ENCODE measurements at places on chromosomes 6 and 20.

DNA sequence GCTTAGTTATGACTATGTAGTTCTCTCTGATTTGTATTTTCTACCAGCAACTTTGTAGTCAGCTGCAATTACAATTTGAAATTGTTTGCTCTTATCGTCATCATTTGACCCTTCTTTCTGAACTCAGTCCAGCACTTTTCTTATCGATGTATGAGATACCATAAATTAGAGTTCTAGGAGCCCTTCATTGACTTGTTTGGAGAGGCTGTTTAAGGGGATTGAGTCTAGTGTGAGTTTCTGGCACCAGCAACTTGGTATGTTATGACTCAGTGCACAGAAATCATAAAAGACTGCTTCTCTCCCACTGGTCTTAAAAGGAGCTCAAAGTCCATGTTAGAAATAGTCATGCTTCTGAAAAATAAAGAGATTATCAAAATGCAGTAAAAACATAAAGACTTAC, 190.3 kb downstream of the TENT5A start:
- DNase-seq: peak; percentile 73

DNA sequence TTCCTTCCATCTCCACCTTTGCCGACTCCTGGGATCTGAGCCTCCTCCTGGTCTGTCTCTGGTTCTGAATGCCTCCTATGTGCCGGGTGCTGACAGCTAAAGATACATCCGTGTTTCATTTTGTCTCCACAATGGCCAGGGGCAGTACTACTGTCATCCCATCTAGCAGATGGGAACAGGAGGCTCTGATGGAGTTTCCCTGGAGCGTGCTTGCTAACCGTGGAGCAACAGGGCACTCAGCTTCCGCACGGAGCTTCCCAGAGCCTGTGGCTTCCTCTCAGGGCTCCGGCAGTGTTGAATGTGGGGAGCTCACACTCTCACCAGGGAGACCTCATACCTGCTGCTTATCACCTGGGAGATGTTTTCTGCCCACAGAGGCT, 11.9 kb upstream of the NPBWR2 start:
- no peak for DNase-seq

DNA sequence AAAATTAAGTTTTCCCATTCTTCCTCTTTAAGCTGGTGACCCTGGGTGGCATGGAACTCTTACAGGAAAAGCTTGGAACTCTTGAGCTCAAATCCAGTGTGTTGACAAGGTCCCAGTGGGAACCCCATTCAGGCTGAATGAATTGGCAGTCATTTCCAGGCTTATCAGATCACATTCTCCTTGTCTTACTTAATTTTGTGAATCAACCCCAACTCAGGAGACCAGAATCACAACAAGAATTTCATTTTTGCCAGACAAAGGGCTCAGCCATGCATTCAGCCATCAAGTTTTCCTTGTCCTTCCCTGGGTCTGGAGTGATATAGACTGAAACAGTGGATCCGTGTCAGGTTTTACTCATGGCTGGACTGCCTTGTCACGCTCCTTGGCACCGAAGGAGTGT, 92.1 kb upstream of the EEF1E1 start:
- DNase-seq: peak; percentile 6

DNA sequence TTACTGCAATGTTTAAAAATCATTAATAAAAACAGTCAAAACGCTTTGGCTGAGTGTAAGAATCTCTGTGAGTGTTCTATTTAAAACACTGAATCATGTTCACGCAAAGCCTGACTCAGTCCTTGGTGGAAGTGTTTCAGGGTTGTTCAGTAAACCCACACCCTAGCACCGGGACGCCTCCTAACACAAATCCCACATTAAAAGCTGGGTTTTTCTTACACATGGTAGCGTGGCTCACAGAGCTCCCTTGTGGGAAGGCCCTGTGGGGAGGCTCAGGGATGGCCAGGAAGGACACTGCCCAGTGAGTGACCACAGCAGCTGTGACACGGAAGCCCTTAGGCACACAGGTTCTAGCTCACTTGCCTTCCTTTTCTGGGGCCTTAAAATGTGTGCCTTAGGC, 80.2 kb downstream of the GMPR start:
- DNase-seq: peak; percentile 48

- peak; percentile 21 for DNase-seq
These were observed 10.9 kb downstream of the GOPC start for GRCh38 chr6:117591405-117591804.

DNA sequence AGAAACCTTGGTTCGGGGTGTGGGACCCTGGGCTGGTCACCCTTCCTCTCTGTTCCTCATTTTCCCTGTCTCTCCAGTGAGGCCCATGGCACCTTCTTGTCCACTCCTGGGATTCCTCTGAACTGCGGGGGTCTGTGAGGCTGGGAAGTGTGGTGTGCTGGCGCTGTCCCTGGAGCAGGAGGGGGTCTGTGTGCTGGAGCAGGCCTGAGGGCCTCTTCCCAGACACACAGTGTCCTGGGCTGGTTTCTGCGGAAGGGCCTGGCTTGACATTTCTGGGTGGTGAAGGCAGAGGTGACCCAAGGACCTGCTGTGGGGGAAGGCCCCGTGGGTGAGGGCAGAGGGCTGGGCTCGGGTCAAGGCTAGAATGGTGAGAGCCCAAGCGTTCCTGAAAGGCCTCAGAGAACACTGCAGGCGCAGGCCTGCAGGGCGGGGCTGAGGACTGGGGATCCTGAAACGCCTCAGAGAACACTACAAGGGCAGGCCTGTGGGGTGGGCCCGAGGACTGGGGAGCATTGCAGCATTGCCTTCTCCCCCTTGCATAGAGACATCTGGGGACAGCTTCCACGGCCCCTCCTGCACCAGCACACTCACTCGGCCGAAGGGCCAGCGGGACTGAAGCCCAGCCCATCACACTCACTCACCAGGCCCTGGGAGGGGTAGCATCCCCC, 10.6 kb upstream of the BAK1 start:
- no peak for DNase-seq

DNA sequence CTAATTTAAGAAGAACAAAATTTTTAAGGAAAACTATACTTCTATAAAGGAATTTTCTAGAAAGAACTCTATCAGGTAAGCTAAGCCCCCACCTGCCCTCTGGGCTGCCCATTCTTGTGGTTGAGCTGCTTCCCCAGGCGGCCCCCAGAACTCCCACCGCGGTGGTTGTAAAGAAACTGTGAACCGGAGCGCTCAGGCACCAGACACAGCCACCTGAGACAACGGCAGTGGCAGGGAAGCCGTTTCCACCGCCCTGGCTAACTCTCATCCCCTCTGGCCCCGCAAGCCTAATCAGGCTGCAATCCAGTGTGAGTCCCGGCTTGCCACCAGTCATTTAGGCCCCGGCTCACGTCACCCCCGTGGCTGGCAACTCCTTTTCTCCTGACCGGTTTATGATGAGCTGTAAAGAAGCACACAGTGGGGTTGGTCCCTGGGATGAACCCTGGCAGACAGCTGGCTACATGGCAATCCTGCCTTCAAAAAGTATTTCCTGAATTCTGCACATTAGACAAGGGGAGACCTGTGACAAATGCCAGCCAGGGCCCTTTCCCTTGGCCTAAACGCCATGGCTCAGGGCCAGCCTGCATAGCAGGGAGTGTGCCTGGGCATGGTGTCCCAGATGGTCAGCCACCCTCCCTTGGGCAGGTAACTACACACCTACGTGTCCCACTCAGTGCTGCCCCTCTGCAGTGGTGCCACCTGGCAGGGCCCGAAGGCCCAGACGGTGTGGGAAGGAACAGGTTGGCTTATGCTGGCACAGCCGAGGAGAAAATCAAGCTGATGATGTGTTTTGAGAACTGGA, 63.8 kb upstream of the GPR31 start:
- DNase-seq: no peak

DNA sequence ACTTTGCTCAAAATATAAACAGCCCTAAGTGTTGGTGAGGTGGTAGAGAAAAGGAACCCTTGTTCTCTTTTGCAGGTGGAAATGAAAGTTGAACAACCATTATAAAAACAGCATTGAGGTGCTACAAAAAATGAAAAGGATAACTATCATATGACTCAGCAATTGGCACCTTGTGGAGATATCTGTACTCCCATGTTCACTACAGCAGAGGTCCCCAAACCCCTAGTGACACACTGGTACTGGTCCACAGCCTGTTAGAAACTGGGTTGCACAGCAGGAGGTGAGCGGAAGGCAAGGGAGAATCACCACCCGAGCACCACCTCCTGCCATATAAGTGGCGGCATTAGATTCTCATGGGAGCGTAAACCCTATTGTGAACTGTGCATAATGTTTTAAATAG, 267.4 kb upstream of the THEMIS start:
- DNase-seq: no peak

GRCh38 chr6:12962987-12963386, 246.4 kb downstream of the PHACTR1 start:
- DNase-seq: peak; percentile 63

DNA sequence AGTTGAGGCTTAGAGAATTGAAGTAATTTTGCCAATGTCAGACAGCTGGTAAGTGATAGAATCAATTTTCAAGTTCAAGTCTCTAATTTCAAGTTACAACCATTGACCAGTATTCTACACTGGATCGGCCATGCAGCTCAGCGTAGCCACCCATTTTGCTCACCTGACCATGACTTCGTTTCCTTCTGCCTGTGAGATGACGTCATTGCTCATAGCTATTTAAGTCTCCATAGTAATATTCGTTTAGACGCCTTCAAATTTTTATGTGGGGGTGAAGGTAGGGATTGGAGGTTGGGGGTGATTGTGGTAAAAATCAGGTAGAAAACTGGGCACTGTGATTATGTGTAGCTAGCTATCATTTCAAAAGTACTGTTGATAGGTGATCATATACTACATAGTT, 5.6 kb upstream of the HTR1B start:
- DNase-seq: no peak

GRCh38 chr20:59386809-59387208, 86.4 kb downstream of the EDN3 start:
- no peak for DNase-seq

DNA sequence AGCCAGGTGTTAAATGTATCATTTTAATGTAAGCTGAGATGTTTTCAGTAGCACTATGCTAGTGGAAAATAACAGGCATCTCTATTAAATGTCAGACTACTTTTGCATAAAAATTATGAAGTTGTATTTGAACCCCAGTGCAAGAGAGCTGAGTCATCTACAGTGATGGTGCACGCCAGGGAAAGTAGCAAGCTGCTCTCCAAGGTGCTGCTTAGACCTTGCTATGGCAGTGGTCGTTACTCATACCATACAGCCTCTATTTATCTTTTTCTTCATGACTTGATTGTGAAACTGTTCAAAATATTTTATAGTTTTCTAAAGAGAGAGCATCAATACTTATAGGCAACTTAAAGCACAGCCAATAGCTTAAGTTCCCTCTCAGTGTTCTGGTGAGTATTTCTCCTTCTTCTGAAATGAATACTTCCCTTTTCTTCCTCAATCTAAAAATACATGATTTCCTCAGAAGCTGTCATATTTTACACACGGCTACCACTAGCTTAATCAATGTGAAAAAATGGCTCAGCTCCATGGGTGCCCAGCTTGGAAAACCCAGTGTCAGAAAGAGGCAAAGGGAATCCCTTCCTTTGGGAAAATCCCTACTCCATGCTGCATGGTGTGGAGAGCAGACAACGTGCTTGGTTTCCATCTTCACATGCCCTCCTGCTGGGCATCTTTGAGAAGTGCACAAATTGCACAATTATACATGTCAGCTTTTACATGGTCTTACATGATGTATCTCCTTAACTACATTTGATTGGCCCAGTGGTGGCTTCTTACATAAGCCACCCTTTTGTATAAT, 105.6 kb downstream of the ELOVL4 start:
- DNase-seq: peak; percentile 7

DNA sequence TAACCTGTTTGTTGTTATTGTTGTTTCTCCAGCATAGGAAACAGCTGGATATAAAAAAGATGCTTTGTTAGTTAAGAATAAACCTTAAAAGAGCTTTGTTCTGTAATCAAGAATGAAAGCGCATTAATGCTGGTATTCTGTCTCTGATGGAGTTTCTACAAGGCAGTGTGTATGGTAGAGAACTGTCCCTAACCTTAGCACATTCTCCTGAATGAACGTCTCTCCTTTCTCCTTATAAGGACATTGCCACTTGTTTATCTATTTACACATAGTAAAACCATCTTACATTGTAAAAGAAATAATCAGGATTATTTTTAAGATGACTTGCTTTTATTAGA, 33.8 kb upstream of the LCA5 start:
- DNase-seq: no peak

- DNase-seq: no peak
These were observed 45.8 kb downstream of the NOL7 start for GRCh38 chr6:13660893-13661292.

GRCh38 chr6:79127660-79128059, 49.6 kb upstream of the PHIP start:
- DNase-seq: no peak

DNA sequence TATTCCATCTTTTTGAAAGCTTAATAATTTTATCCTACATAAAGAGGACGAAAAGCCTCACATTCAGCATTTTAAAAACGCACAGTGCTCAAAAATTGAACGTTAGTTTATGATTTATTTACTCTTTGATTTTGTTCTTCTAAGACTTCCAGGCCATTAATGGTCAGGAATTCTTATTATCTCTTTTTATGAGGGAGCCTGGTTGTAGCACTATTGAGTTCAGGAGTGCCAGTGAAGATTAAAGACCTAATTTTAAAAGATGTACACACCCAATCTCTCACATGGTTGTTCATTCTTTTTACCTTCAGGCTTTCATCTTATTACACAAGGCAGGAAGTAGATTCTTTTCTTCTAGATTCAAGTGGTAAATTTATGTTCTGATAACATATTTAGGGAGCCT, 68.6 kb downstream of the HDDC2 start:
- no peak for DNase-seq

GRCh38 chr6:17021539-17021889, 80.3 kb upstream of the STMND1 start:
- peak; percentile 83 for DNase-seq

DNA sequence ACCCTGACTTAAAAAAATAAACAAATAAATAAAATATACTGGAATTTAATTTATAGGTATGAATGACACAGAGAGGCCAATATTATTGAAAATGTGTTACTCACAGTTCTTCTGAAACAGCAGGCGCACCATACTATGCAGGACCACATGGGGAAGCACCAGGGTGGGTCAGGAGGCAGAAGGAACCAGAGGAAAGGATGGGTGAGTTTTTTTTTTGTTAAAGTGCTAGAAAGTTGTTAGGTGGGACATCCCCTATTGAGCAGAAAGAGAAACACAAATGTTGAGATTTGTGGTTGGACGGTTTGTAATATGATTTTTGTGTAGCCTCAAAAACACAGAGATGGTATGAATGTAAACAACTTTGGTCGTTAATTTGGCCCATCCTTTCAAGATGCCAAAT, 26.0 kb downstream of the PTPRA start:
- no peak for DNase-seq

DNA sequence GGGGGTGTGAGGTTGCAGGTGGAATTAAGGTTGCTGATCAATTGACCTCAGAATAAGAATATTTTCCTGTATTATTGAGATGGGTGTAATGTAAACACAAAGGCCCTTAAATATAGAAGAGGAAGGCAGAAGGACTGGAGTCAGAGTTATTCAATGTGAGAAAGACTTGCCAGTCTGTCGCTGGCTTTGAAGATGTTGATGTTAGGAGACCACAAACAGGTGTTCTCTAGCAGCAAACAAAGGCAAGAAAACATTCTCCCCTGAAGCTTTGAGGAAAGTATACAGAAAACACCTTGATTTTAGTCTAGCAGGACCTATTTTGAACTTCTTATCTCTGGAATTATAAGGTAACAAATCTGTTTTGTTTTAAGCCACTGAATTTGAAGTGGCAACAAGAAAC, 138.9 kb upstream of the PTPRK start:
- DNase-seq: no peak

All from fibroblast of pulmonary artery (primary cell).